HS-5 (cell line): ENCODE measurements at places on chromosomes 5 and 9.

DNA sequence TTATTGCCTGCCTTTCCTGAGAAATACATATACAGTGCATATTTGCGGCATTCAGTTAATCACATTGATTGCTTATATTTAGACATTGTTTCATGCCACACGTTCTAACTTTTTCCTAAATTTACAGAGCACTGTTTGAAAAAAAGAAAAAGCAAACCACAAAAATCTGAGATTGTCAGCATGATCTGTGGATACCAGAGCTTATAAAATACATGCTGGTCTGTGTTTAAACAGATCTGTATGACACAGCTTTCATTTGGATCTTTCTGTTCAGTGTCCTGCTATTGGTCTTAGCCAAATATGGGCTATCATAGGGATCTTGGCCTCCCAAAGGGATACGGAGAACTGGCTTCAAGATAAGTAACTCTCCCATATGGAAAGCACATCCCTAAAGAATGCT is 20.2 kb downstream of the ALDH1A1 start:
- DNase-seq, result no peak

DNA sequence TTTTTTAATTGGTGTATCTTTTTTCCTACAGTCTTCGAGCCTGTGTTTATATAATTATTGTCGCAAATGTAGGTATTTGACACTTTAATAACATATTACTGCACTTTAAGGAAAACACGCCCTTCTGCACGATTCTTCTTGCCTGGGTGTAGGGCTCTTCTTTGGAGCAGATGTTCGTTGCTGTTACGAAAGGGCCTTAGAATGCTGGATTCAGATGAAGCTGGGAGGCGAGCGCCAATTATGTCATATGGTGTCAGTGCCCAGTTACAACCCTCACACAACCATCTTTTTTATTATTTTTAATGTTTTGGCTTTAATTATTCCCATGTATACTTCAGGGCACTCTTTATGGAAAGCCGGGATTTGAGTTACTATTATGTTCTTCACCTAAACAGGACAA is 553.0 kb downstream of the EBF1 start:
- no peak for DNase-seq

- DNase-seq, result no peak
These were observed 55.1 kb downstream of the LHFPL2 start for GRCh38 chr5:78593465-78593864.

GRCh38 chr9:116813031-116813300 is 125.9 kb downstream of the TRIM32 start:
- DNase-seq, result no peak

- no peak for DNase-seq
These were observed 910 bp upstream of the GARNL3 start for GRCh38 chr9:127263664-127264063.

- DNase-seq, result no peak
These were observed 521 bp upstream of the PTGS1 start for GRCh38 chr9:122370303-122370702.

GRCh38 chr5:34525761-34526160 is 130.4 kb upstream of the RAI14 start:
- DNase-seq, result no peak

DNA sequence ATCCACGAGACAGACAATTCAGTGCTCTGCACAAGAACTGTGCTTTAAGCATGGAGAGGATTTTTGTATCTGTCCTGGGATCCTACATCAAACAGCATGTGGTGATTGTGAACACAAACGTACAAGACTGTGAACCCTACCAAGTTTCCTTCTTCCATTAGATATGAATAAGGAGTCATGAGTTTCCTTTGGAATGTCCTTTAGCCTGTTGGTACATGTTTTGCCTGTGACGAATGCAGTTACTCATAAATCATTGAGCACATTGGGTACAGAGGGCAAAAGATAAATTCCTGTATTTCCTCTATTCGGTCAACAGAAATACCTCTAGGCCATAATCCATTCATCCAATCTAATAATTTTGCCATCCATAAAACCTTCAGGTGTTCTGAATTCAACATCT is 61.5 kb downstream of the FXN start:
- no peak for DNase-seq

- DNase-seq, result no peak
These were observed 14.6 kb downstream of the TMOD1 start for GRCh38 chr9:97516111-97516510.

DNA sequence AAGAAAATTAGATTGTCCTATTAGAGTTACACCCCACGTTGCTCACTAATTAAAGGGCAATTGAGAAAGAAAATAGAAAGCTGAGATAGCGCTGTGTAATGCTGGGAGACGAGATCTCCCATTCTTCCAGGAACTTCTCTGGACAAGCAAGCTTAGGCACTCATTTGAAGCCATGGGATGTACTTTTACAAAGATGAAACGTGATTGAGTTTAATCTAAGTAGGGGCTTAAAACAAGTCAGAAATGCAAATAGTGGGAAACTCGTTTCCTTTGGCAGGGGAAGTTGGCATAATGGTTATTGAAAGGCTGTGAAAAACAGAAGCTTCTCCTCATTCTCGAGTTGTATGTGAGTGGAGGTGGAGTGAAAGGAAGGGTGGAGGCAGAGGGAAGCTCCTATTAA is 3.7 kb downstream of the PRDM6 start:
- no peak for DNase-seq

DNA sequence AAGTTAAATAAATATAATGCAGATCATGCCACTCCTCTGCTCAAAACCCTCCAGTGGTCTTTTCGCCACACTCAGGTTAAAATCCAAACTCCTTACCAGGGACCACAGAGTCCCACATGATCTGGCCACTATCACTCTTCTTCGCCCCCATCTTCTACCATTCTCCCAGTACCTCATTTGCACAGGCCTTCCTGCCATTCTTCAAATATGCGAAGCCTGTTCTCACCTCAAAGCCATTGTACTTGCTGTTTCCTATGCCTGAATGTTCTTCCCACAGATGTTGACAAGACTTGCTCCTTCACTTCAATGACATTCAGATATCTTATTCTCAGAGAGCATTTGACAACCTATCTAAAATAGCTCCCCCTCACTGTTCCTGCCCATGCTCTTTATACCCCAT is 10.9 kb downstream of the TEX10 start:
- no peak for DNase-seq

- no peak for DNase-seq
These were observed 14.8 kb downstream of the PPP3R2 start for GRCh38 chr9:101579711-101580545.

DNA sequence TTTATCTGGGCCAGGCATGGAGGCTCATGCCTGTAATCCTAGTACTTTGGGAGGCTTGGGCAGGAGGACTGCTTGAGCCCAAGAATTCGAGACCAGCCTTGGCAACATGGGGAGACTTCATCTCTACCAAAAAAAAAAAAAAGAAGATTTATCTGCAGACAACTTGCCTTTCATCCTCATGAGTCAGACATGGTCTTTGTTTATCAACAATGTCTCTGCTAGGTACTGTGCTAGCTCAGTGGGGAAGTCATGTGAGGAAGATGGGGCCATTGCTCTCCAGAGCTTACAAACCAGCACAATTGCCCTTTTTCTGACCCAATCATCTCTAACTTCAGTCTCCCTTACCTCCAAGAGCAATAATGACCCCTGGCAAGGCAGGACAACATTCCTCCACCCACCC is 1.6 kb downstream of the URM1 start:
- no peak for DNase-seq

DNA sequence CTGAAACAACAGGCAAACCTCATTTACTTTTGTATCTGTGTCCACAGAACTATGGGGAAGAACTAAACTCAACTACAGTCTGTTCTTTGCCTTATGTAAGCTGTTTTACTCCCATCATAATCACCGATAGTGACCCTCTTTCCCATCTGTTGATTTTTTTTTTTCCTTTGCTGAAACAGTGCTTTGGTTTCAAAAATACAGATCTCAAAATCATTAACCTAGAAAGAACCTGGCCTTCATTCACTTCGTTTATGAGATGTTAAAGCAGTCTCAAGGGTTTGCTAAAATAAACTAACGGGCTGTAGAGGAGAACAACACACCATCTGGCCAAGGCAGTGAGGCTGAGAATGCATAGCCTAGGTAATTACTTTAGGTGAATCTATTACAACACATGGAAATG is 706.6 kb upstream of the ZNF608 start:
- no peak for DNase-seq

GRCh38 chr5:29099585-29099984 is 2061.2 kb upstream of the CDH9 start:
- no peak for DNase-seq

GRCh38 chr9:137772281-137772873 is 105.2 kb upstream of the CACNA1B start:
- DNase-seq, result no peak

- no peak for DNase-seq
These were observed 34.5 kb downstream of the PRRT1B start for GRCh38 chr9:131579789-131580211.

- no peak for DNase-seq
These were observed 96.9 kb downstream of the DENND1A start for GRCh38 chr9:123832858-123833650.

GRCh38 chr9:6605202-6605601 is 40.3 kb downstream of the GLDC start:
- no peak for DNase-seq

DNA sequence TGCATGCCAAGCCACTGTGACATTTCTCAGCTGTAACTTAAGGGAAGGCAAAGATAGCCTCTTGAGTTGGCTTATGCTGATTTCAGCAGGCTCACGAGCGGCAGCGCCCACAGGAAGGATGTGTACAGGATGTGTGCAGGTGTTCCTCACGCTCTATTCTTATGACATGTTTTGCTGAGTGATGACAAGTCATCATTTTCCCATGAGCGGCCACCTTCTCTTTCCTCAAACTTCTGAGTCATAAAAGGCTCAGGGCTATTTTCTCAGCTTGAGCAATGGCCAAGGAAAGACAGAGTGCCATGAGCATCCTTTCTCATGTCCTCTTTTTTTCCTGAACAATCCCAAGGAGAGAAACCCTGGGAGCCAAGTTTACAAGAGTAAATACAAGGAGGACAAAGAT is 365.9 kb downstream of the PLK2 start:
- no peak for DNase-seq

GRCh38 chr9:106869458-106869857 is 6.5 kb downstream of the ZNF462 start:
- DNase-seq, result no peak

DNA sequence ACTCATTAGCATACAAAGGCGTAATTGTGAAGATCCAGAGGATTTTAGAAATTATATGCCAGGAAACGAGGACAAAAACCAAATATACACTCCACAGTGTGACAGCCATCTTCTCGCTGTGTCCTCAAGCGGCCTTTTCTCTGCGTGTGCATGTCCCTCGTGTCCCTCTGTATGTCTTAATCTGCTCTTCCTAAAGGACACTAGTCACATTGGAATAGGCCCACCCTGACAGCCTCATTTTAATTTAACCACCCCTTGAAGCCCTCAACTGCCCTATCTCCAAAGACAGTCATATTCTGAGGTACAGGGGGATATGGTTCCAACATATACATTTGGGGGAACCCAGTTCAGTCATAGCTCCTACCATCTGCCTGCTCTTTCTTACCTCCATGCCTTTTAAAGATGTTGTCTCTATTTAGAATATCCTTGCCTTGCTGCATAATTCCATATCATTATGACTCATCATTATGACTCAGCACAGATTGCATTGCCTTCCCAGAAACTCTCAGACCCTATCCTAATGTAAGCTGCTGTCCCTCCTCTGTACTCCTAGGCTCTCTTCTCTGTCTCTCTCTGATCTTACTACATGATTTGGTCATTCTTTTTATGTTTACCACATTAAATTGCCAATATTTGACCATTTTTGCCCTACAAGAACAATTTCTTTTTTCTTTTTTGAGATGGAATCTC is 210.9 kb downstream of the AOPEP start:
- DNase-seq, result peak; percentile 87

DNA sequence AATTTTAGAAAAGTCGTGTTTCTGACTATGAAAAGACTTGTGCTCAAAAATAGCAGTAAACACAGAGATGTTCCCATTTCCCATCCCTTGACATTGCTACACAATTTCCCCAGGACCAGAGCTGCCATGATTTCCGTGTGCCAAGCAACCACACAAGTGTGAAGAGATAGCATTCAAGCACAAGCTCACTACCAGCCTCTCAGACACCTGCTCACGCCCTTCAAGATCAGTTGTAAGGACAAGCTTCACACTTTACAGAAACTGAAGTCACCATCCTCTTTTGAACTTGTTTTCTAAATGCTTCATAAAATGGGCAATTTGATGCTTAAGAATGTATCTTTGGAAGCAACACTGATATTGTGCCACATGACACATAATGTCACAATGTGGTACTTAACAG is 333.1 kb downstream of the CAAP1 start:
- DNase-seq, result no peak

DNA sequence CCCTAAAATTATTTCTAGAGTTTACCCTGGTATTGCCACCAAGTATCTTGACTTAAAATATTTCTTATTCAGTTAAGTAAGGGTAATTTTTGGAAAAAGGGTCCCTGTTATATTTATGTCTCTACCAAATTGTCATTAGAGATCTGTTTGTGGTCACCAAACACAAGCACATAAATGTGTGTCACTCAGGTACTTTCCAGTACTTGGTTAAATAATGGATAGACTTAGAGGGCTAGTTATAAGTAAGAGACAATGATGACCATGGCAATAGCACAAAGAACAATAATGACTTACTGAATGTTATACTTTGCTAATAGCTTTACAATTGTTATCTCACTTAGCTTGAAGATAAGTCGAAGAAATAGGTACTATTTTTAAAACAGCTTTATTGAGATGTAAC is 9.0 kb downstream of the ADAMTS16 start:
- DNase-seq, result no peak

GRCh38 chr5:15957124-15957523 is 222.5 kb downstream of the MARCHF11 start:
- no peak for DNase-seq

DNA sequence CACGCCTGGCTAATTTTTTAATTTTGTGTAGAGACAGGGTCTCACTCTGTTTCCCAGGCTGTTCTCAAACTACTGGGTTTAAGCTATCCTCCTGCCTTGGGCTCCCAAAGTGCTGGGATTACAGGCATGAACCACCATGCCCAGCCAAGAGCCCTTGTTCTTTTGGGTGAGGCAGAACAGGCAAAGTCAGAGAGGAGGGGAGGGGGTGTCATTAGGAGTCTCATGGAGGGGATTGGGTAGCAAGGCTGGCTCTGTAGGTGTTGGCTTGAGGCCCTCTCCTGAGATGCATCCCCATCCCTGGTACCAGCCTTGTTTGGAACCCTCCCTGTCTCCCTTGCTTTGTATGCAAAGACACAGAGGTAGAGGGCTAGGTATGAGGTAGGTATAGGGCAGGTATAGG is 24.1 kb downstream of the GSN start:
- no peak for DNase-seq

DNA sequence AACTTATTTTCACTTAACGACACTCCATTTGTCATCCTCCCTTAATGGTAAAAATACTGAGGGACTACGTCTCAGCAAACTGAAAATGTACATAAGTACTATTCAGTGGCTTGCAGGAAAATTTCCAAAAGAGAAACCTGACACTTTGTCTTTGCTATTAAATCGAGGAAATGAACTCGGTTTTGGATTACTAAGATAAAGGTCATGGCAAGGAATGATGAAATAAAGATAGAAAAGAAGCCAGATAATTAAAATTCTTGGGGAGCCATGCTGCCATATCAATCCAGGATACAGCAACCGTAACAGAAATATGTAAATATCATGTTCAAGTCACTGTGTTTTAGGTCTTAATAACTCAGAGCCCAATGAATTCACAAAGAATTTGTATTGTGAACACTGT is 647.8 kb downstream of the CDH9 start:
- DNase-seq, result no peak

GRCh38 chr9:37683531-37684371 is 33.0 kb downstream of the FRMPD1 start:
- DNase-seq, result no peak
